Stimulated activated CD8-positive, alpha-beta memory T cell treated with anti-CD3 and anti-CD28 coated beads, Interleukin-7, amount 100 ng/mL, for 1 hour (primary cell): ENCODE measurements at places on chromosomes 2 and 18.

DNA sequence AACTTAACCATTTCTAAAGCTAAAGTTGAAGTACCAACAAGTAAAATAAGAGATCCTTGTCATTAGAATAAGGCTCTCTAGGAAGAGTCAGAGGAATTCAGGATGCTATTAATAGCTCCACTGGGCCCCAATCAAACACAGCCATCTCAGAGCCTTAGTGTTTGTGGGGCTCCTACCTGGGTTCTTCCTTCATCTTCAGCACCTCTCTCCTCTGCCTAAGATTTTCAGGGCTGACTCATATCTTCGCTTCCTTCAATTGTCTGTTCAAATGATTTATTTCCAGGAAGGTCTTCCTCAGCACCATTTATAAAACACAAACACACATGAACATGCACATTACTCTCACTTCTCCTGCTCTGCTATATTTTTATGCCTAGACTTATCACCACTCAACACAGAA lies 119.5 kb downstream of the COL6A3 start:
- DNase-seq = no peak

GRCh38 chr2:225097035-225097434 lies 54.8 kb upstream of the DOCK10 start:
- DNase-seq = no peak

DNA sequence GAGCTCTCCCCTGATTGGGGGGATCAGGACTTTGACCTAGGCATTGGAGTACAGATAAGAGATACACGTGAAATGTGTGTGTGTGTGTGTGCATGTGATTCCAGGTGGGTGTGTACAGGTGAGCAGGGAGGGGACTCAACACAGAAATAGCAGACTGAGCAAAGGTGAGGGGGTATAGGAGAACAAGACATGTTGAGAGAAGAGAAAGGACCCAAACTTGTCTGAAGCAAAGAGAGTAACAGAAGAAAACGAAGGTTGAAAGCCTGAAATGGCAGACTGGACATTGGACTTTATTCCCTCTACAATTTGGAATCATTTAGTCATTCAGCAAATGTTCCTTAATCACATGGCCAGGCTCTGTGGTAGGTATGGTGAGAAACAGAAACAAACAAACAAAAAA lies 23.3 kb downstream of the MRO start:
- no peak for DNase-seq

DNA sequence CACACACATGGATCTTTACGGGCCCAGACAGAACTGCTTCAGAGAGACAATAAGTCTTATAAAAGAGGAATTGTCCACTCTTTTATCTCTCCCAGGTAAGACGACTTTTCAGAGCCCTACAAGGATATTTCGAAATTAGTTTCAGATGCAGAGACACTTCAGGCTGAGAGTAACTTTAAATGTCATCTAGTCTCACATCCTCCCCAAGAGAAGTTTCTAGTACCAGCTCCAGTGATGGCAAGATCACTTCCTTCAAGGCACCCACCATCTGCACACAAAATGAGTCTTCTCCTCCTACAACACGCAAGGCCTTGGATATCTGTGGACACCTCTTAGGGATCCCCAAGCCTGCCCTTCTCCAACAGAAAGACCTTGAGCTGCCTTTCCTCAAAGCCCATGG lies 39.0 kb upstream of the KLHL29 start:
- DNase-seq = no peak

GRCh38 chr18:27605107-27605834 lies 420.2 kb upstream of the CHST9 start:
- DNase-seq = no peak

GRCh38 chr18:3579701-3580100 lies 129.7 kb downstream of the TGIF1 start:
- no peak for DNase-seq

- no peak for DNase-seq
These were observed 47.5 kb downstream of the ZNF638 start for GRCh38 chr2:71379086-71379485.

- DNase-seq = no peak
These were observed 10.5 kb upstream of the TMSB10 start for GRCh38 chr2:84894758-84895520.

DNA sequence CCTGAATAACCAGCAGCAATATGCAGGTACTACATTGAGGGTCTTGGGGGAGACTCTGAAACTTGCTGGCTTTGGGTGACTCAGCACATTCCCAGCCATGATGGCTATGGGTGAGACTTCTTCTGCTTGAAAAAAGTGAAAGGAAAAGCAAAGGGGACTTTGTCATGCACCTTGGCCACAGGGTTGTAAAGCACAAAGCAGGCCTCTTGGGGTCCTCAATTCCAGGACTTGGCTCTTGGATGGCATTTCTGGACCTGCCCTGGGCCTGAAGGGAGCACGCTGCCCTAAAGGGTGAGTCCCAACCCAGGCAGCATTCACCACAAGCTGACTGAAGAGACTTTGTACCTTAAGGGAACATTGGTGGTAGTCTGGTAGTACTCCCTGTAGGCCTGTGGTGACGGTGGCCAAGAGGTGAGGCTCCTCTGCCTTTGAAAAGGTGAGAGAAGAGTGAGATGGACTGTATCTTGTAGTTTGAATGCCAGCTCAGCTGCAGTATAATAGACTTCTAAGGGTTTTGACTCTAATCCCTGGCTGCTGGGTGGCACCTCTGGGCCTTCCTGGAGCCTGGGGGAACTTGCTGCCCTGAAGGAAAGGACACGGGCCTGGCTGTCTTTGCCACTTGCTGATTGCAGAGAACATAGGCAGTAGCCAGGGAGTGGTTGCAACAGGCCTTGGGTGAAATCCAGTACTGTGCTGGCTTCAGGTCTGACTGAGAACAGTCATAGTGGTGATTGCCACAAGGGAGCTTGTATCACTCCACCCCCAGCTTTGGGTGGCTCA lies 36.5 kb upstream of the CYTIP start:
- DNase-seq = no peak

DNA sequence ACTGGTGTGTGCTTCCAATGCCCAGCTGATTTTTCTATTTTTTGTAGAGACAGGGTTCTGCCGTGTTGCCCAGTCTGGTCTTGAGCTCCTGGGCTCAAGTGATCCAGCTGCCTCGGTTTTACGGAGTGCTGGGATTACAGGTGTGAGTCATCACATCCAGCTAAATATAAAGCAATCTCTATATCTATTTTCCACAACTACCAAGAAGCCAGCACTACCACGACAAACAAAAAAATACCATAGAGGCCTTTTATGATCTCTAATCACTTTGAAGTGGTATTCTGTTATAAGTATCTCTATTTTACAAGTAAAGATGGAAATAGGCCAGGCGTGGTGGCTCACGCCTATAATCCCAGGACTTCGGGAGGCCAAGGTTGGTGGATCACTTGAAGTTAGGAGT lies 34.7 kb downstream of the C2orf74 start:
- DNase-seq = no peak

- DNase-seq = no peak
These were observed 476.4 kb upstream of the SPHKAP start for GRCh38 chr2:228657807-228658402.

DNA sequence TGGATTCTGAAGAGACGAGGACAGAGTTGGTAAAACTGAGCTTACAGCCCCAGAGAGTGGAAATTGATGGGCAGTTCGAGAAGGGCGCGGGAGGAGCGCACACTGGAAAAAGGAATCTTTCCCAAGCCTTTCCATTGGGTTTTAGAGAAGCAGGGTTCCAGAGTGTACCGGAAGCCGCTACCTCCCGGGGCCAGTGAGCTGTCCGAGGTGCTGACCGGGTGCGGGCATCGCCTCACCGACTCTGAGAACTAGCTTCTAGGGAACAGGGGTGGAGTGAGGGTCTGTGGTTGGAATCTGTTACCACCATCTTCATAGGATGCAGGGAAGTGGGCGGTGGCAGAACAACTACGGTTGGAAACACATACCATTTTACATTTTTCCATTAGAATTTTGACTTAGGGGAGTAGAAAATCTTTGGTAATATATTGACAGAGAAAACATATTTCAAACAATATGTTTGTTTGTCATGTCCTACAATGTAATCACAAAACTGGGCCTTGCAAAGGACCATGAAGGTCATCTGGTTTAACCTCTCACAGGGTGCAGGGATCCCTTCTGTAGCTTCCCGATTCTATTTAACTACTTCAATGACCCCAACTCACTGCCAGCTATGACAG lies 724 bp downstream of the NMS start:
- DNase-seq = no peak

- DNase-seq = no peak
These were observed 56.0 kb downstream of the LRPPRC start for GRCh38 chr2:43939695-43940256.

GRCh38 chr2:120884472-120885290 lies 149.0 kb downstream of the GLI2 start:
- DNase-seq = no peak

DNA sequence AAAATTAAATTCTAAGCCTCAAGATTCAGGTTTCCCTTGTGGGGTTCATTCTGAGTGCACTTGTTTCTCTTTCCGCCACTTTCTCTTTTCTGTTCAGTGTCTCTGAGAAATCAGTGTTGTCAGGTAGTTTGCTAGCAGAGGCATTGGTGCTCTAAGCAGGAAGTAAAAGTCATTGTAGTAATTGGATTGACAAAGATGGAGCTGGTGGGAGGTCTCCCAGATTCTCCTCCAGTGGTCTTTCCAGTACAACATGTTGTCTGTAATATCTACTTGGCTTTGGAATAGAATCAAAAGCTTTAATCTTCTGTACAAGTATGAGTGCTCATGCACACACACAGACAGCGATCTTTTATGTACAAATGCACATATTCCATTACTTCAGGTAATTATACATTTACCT lies 135.6 kb downstream of the KLHL14 start:
- no peak for DNase-seq

GRCh38 chr2:21367421-21367820 lies 243.7 kb downstream of the TDRD15 start:
- DNase-seq = no peak

DNA sequence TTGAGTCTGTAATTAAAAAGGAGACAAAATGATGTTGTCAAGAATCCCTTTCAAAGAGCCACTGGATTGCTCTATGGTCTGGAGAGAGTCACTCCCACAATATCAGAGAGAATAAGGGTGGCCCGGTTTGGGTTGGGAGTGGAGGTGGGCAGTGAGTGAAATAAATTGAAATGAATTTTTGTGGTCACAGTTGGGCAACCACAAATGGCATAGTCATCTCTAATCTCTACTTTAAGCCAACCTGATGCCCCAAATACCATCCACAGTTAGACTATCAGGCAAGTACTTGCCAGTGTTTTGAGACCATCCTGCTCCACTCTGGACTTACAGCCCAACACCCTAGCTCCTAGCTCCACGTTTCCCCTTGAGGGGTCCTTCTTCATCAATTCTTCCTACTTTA lies 559.7 kb downstream of the BCL11A start:
- no peak for DNase-seq

GRCh38 chr2:146312899-146313298 lies 1531.9 kb upstream of the ACVR2A start:
- no peak for DNase-seq

DNA sequence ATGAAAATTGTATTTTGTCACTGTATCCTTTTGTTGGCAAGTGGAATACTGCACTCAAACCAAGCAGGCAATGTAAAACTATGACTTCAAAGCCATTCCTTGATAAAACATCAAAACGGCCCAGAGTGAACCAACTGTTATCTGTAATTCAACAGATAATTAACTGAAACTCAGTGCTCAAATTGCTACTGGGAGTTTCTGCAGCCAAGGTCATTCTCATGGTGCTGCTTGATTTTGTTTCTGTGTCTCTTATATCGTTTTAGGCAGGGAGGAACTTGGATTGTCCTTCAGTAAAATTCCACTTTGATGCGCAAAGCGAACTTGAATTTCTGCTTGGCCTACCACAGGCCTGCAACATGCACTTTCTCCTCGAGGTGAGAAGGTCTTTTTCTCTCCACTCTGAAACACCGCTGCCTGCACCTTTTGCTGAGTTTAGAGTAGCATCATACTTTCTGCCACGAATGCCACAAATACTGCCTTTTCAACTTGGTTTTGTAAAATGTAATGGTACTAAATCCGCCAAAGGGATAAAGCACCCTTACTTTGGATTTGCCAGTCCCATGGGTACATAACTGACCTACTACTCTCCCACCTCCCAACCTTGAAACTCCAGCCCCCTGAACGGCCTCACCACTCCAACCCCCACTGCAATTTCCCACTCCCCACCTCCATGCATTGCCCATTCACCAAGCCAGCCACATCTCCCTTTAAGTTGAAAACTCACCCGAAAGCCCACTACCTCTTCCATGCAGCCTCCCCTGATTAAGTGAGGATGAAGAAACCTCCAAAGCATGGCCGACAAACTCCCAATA lies 204.7 kb downstream of the TGIF1 start:
- DNase-seq = no peak

- no peak for DNase-seq
These were observed 191.4 kb downstream of the SPP2 start for GRCh38 chr2:234241656-234242458.

DNA sequence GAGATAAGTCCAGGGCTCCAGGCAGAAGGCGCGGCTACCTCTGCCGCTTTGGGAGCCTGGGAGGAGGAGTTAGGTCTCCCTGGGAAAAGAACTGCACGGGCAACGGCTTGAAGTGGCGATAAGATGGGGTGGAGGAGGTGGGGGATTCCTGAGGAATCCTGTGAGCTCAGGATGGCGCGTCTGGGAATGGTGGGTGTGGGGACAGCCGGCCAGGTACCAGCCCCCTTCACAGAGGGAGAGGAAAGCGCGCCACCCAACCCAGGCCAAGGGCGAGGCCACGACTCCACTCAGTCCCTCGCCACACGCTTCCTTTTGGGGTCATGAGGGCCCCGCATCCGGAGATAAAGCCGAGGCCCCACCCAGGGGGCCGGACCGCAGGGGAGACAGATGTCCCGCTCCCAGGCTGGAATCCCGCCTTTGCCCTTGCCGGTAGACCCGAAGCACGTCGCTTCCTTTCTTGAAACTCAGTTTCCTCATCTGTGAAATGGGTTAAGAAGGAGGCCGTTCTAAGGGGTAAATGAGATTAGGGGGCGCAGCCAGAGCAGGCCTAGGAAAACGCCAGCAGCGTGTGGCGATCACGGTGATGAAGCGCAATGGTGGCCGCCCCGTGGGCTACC lies 1.7 kb upstream of the CTDSP1 start:
- no peak for DNase-seq

- DNase-seq = no peak
These were observed 118.9 kb downstream of the SPOPL start for GRCh38 chr2:138620431-138620830.

GRCh38 chr2:143397884-143398614 lies 268.8 kb downstream of the ARHGAP15 start:
- no peak for DNase-seq

DNA sequence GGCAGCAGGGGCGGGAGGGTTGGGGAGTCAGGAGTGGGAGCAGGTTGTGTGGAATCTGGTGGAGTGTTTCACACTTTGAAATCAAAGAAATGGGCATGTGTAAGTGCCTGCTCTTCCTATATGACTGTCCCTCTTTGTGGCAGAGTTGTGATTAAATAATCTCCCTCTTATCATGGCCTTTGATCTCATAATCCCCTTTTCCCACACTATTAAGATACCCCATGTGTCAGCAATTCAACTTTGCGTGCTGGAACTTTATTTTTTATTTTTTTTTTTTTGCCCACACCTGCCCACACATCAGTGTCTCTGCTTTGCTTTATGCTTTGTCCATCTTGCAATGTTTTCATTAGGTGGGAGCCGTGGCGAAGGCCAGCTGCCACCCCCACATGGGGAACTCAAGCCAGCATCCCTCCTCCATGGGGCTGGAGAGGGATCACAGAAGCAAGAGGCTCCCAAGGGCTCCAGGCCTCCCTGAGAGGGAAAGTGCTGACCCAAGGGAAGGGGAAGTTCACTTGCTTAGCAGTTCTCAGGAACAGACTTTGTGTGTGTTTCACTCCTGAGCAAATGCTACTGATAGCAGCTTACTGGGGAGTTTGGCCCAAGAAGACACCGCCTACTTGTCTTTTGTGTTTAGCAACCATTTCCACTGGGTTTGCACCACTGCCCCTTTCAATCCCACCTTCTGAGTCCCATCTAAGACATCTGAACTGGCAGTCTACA lies 243.4 kb downstream of the BCL11A start:
- DNase-seq = no peak
